ENCODE measurements at places on chromosomes 2 and 18. TPM values are rescaled to one million over a fixed set of nuclear protein-coding genes. Genes with fewer than 3 reads are reported as not detected.

Gene HOXD13
- 0.11 TPM for polyA plus RNA-seq

Gene VSNL1
- polyA plus RNA-seq, result 9.2 TPM

- DNase-seq, result no peak
These were observed 1.2 kb upstream of the MC2R start for GRCh38 chr18:13916559-13916958.

GRCh38 chr18:79453816-79454735 lies 58.3 kb downstream of the NFATC1 start:
- DNase-seq, result no peak

- no peak for DNase-seq
These were observed 16.8 kb upstream of the NEUROD1 start for GRCh38 chr2:181697126-181697525.

- no peak for DNase-seq
These were observed 202.6 kb downstream of the LDLRAD4 start for GRCh38 chr18:13420969-13421686.

Data from muscle of back (tissue), 13 donors.